Mammary microvascular endothelial cell (primary cell): ENCODE measurements at places on chromosomes 5 and 9. TPM values are rescaled to one million over a fixed set of nuclear protein-coding genes. Genes with fewer than 3 reads are reported as not detected.

SLC25A25 gene
- total RNA-seq, result 24.5 and 26.8 TPM in 2 replicates

HRCT1 gene
- total RNA-seq, result 0.69 and 2.0 TPM in 2 replicates

OR1Q1 gene
- not detected in 2 replicates for total RNA-seq

MAP1B gene
- 107 and 120 TPM in 2 replicates for total RNA-seq

CXXC5 gene
- total RNA-seq, result 6.0 and 7.9 TPM in 2 replicates

PCDHB16 gene
- total RNA-seq, result under 0.01 and 0.25 TPM in 2 replicates

TNFSF15 gene
- total RNA-seq, result 0.10 and 0.13 TPM in 2 replicates

ANXA1 gene
- total RNA-seq, result 1,001 and 1,071 TPM in 2 replicates

OR2K2 gene
- total RNA-seq, result not detected in 2 replicates

GRK6 gene
- 47.7 TPM in 2 replicates for total RNA-seq

FBXO4 gene
- 6.1 and 8.9 TPM in 2 replicates for total RNA-seq

OSMR gene
- 7.3 and 8.2 TPM in 2 replicates for total RNA-seq

PLPPR1 gene
- total RNA-seq, result 0.05 and 0.07 TPM in 2 replicates

RLN1 gene
- total RNA-seq, result not detected in 2 replicates

CCNO gene
- 0.13 and 0.44 TPM in 2 replicates for total RNA-seq

IL7R gene
- total RNA-seq, result 1.8 and 3.8 TPM in 2 replicates

THBS4 gene
- total RNA-seq, result not detected in 2 replicates

DCAF10 gene
- total RNA-seq, result 14.4 and 20.6 TPM in 2 replicates

JAKMIP2 gene
- total RNA-seq, result not detected in 2 replicates

BTNL8 gene
- total RNA-seq, result not detected in 2 replicates

DIPK1B gene
- total RNA-seq, result 151 and 161 TPM in 2 replicates

LURAP1L gene
- 1.9 and 2.9 TPM in 2 replicates for total RNA-seq

GIN1 gene
- total RNA-seq, result 3.7 and 5.0 TPM in 2 replicates

RAI14 gene
- total RNA-seq, result 122 and 133 TPM in 2 replicates

BAAT gene
- not detected in 2 replicates for total RNA-seq

SV2C gene
- not detected in 2 replicates for total RNA-seq

C9 gene
- not detected in 2 replicates for total RNA-seq

ITGA2 gene
- total RNA-seq, result 30.9 and 33.3 TPM in 2 replicates

PAIP1 gene
- 77.7 and 94.1 TPM in 2 replicates for total RNA-seq

IFNA2 gene
- total RNA-seq, result not detected in 2 replicates

CSF1R gene
- not detected in 2 replicates for total RNA-seq

LECT2 gene
- not detected in 2 replicates for total RNA-seq

RGP1 gene
- total RNA-seq, result 11.1 and 12.1 TPM in 2 replicates

SPATA31A3 gene
- not detected in 2 replicates for total RNA-seq

SPINK6 gene
- total RNA-seq, result not detected in 2 replicates

GFPT2 gene
- total RNA-seq, result 6.9 and 7.6 TPM in 2 replicates

UBTD2 gene
- 14.4 and 17.9 TPM in 2 replicates for total RNA-seq

DRD1 gene
- total RNA-seq, result not detected in 2 replicates

FOXD1 gene
- total RNA-seq, result 0.05 and 0.33 TPM in 2 replicates
